EL (cell line): ENCODE measurements at places on chromosomes 12 and 14.

- DNase-seq, result no peak
These were observed 13.8 kb downstream of the RCOR1 start for GRCh38 chr14:102606296-102606695.

- DNase-seq, result no peak
These were observed 193.7 kb downstream of the SLC6A15 start for GRCh38 chr12:84718906-84719305.

- peak; percentile 91 for DNase-seq
These were observed 88.6 kb downstream of the EPS8 start for GRCh38 chr12:15700595-15700994.

DNA sequence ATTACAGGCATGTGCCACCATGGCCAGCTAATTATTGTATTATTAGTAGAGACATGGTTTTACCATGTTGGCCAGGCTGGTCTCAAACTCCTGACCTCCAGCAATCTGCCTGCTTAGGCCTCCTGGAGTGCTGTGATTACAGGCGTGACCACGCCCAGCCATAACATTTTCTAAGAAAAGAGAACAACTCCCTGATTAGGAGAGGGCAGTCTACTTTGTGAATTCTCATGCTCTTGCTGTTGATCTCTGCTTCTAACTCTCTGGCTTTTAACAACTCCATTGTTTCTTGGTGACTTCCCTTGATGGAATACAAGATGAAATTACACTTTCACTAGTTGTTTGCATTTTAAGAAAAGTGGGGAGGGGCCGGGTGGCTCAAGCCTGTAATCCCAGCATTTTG is 33.6 kb downstream of the SSH1 start:
- no peak for DNase-seq

DNA sequence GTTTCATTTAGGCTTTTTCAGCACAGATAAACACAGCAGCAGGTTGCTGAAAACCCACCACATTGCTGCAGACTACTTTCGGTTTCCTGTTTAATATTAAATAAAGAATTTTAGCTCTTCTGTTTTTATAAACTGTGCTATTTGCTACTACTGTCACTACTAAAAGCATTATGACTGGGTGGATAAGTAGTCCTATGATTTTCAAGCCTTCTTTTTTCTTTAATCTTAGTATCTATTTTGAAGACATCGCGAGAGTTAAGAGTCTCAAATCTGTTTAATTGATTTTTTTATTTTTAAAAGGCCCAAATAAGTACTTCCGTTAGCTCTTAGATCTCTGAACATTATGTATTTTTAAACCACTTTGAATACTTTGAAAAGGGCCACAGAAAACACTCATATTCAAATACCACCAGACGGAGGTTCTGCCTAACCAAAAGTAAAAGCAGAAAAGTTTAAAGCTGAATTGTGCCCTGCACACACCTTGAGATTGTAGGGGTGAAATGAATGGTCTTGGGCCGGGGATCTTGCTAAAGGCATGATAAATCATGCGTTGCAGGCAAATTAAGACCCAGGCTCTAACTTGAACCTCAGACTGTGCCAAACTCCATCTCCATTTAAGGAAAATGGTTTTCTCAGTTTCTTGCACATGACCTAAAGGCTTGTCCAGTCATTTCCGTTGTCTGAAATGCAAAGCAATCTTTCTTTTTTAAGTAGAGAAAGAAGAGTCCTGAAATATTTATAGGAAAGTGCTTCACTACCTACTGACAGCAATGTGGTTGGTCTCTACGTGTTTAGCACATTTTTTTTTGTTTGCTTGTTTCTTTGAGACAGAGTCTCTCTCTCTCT is 13.6 kb upstream of the FOXN3 start:
- DNase-seq, result peak; percentile 58

- DNase-seq, result no peak
These were observed 49.1 kb upstream of the MEG3 start for GRCh38 chr14:100776681-100777365.

DNA sequence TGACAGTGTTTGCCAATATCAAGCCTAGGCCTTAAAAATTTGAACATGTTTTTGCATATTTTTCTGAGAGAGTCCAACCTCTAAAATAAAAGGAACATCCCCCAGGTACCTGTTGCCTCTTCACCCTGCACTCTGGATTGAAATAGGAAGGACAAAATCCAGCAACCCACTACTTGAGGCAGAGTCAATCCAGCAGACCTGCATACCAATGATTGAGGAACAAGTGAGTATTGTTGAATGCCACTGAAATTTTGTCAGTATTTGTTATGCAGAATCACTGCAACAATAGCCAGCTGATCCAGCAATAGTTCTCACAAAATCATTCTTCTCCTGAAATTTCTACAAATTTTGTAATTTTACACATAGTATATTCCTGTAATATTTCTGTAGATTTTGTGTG is 460.6 kb upstream of the FOXG1 start:
- no peak for DNase-seq

DNA sequence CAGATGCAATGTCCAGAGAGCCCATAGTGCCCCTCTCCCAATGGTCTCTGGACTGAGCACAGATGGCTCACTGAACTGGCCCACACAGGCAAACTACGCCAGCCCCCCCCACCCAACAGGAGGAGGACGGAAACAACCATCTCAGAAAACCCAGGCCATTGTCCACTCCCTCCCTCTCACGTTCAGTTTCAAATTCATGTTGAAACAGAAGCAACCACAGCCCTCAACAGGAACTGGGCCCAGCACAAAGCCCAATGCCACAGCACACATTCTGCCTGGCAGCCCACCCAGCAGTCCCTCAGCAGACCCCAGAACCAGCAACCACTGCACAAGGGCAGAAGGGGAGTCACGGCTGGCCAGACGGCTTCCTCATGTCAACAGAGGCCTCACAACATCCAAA is 10.6 kb downstream of the CCDC88C start:
- no peak for DNase-seq

- DNase-seq, result no peak
These were observed 135.8 kb downstream of the ITPR2 start for GRCh38 chr12:26697217-26697616.

DNA sequence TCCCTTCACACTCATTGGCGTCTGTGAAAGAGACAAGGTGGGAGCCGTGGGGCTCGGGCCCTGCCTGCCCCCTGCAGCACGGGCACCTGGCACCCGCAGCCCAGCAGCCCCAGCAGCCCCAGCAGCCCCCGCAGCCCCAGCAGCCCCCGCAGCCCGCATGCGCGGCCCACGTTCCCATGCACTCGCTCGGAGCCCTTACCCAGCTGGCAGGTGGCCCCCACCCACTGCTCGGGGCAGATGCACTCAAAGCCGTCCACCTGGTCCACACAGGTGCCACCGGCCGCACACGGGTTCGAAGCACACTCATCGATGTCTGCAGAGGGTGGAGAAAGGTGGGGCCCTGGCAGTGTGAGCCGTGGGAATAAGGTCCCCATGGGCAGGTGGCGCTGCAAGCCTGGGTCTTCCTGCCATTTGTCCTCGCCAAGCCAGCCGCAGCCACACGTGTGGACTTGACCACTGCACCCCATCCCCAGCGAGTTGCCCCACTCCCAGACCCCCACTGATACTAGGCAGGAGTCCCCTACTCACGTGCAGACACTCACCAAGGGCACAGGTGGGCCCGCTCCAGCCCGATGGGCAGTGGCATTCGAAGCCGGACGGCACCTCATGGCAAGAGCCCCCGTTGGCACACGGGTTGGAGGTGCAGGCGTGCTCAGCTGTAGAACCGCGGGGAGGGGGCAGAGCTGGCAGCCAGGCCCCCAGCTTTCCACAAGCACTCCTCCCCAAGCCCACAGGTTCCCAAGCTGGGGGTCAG is 17.3 kb downstream of the JAG2 start:
- no peak for DNase-seq

DNA sequence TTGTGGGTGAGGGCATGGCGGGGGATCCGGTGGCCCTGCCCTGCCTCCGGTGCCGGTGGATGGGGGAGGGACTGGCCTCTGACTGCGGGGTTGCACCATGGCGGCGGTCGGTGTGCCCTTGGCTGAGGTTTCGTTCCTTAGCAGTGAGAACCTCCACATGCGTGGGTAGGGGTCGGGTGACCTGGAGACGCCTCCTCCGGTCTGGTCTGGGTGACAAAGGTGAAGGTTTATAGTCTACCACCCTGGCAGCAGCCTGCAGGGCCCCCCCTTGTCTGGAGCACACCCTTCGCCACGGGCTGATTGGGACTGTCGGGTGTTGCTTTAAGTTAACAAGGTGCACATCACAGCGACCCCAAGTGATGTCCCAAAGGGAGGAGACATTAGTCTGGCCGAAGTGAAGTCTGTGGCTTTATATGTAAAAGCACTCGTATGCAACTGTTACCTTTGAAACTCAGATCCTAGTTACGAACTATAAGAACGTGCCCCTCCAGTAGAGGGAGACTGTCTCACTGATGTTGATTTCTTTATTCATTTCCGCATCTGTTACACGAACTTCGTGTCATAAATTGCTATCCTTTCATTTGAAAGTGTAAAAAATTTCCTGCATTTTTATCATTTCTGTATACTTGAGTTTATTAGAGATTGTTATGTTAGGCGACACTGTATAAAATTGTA is 74.4 kb downstream of the WDR20 start:
- DNase-seq, result no peak

GRCh38 chr14:75041613-75042012 is 9.7 kb downstream of the MLH3 start:
- no peak for DNase-seq

DNA sequence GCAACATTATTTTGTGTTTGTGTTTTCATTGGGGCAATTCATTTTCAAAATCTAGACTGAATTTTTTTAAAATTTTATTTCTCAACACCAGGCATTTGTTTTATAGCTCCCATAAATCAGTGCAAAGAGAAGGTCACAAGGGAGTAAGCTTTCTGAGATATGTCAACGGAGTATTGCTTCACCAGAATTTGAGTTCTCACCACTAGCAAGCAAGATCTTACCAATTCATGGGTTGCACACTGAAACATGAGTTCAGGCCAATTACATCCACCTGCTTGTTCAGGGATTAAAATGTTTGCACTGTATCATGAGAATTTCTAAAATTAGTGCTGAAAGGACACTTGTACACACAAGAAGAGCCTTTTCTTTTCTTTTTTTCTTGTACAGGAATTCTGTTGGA is 121.9 kb downstream of the CAND1 start:
- no peak for DNase-seq

DNA sequence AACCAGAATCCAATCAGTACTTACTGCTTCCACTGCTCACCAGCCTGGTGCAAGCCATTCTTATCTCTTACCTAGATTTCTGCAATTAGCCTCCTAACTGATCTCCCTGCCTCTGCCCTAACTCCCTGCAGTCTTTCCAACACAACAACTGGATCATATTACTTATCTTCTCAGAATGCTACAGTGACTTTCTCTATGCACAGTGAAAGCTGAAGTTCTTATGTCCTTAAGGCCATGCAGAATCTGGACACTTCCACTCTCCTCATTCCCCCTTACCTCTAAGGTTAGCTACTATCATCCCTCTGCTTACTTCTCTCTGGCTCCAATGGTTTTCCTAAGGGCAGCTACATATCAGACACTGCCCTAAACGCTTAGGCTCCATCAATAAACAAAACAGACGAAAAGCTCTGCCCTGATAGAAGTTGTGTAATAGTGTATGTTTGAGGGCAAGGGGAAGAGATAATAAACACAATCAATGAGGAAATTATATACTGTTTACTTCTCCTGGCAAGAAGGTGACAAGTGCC is 4.0 kb downstream of the KTN1 start:
- DNase-seq, result no peak

GRCh38 chr12:124817076-124818000 is 46.3 kb downstream of the SCARB1 start:
- DNase-seq, result no peak

- DNase-seq, result peak; percentile 65
These were observed 8.7 kb downstream of the MARK3 start for GRCh38 chr14:103393676-103394626.

DNA sequence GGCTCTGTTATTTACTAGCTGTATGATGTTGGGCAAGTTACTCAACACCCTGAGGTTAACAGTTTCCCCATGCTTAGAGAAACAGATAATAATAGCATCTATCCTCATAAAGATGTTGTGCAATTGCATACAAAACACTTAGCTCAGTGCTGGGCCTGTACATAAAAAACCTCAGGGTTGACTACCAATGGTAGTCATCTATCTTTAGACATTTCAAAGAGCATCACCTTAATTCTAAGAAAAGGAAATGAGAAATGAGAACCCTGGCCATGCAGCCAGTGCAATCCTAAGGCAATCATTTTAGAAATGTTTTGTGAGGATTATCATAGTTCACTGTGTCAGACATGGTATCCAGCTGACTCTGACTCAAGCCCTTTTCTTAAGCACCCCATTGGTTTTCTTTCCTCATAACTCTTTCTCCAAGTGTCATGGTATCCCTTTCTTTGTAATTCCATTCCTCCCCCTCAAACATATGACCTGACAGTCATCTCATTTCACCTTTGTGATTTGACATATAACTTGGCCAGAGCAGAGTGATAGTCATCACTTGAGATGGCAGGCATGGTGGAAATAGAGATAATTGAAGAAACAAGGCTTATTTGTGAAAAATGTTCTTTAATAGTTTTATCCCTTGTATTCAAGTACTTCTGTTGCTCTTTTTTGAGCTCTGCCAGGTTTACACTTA is 29.5 kb upstream of the OSBPL8 start:
- peak; percentile 47 for DNase-seq

GRCh38 chr12:49342066-49342913 is 4.4 kb upstream of the DNAJC22 start:
- peak; percentile 87 for DNase-seq

DNA sequence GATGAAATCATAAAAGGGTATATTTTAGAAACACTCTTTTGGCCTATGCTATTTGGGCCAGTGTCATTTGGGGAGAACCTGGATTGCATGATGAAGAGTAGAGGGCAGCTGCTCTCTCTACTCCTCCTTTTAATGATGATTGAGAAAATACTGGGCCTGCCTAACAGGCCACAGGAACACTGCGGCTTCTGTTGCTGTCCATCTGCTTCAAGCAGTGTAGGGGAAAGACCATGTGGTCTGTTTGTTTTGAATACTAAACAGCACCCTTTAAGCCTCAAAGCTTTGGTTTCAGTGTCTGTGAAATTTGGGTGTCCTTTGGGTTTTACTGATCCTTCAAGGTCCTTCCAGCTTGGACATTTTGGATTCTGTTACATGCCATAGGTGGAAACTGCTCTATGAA is 78.0 kb downstream of the TTC6 start:
- no peak for DNase-seq

- DNase-seq, result no peak
These were observed 45.5 kb downstream of the CHST11 start for GRCh38 chr12:104502217-104502616.

- DNase-seq, result peak; percentile 2
These were observed 85.1 kb upstream of the LRIG3 start for GRCh38 chr12:59005193-59005955.

DNA sequence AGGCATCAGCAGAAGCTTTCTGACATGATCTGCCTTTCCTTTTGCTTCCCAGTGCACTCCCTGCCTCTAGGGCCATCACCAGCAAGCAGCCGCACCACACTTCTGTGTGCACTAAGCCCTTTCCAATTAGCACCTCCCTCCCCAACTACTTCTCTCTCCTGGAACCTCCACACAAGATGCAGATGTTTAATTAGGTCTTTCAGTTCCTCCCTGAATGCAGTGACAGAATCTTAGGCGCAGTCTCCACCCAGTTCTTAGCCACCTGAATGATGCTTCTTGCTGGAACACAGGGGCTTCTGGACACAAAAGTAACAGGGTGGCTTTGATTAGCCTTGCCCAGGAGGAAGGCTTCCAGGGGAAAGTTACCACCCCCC is 32.9 kb downstream of the NIN start:
- no peak for DNase-seq

GRCh38 chr12:110180591-110181005 is 56.4 kb downstream of the IFT81 start:
- DNase-seq, result peak; percentile 41
